ENCODE measurements at places on chromosomes 12 and 14.

DNA sequence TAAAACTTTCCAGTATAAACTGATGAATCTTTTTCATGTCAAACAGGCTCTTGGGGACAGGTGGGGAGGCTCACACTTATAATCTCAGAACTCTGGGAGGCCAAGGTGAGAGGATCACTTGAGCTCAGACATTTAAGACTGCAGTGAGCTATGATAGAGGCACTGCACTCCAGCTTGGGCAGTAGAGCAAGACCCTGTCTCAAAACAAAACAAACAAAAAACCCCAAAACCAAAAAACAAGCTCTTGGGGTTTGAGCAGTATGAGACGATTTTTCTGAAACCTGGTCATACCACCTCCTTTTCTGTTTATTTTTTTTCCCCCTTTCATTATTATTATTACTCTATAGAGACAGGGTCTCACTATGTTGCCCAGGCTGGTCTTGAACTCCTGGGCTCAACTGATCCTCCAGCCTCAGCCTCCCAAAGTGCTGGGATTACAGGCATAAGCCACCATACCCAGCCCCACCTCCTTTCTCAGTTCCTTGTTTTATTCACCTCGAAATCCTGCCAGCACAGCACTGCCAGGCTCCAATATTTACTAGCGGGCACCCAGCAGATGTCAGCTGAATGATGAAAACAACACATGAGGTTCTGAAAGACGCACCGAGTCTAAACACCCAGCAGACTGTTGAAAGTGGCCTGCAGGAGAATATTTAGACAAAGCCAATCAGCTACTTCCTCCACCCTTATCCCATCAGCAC is 19.5 kb upstream of the CDK17 start:
- no peak for DNase-seq

DNA sequence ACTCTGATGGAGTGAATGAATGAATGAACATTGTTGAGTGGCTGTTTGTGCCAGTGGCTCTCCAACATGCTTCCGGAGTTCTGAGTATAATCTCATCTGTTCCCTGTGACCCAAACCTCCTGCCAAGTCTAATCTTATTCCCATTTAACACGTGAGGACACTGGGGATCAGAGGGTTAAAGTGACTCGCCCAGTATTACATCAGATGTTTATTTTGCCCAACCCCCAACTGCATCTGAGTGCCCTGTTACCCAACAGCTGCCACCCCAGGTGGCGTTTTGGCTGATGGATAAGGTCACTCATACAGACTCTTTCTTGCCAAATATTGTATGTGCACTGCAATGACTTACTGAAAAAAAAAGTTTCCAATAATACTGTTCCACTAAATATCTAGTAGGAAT is 210.9 kb downstream of the EXOC5 start:
- no peak for DNase-seq

DNA sequence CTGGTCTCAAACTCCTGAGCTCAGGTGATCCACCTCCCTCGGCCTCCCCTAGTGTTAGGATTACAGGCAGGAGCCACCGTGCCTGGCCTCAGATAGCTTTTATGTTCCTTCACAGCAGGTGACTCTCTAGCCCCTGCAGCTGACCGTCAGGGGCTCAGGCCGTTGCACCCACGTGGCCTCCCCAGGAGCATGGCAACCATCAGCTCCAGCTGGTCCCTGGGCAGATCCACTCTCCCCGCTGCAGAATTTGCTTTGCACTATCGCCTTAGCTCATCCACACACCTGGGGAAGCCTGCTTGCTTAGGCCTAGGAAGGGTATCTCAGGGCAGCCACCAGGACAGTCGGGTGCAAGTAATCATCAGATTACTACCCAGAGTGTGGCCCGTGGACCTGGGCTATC is 62.6 kb downstream of the TSPAN9 start:
- no peak for DNase-seq

GRCh38 chr14:100731011-100731670 is 4.4 kb downstream of the DLK1 start:
- no peak for DNase-seq

- no peak for DNase-seq
Observed at GRCh38 chr12:62351326-62351725, 91.1 kb downstream of the USP15 start.

DNA sequence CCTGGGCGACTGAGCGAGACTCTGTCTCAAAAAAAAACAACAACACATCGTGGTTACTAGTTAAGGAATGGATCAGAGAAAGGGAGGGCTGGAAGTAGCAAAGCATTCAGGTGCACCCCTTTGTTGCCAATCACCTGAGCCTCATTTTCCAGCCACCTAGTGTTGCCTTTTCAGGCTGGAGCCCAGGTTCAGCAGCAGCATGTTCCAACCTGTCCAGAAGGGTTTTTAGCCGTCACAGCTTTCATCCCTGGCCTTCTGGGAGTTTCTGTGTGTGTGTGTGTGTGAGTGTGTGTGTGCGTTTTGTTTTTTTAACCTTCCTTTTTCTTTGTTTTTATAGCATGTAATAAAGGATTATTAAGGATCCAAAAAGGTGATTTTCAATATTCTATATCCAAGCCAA is 121.1 kb upstream of the ATF1 start:
- DNase-seq: no peak

DNA sequence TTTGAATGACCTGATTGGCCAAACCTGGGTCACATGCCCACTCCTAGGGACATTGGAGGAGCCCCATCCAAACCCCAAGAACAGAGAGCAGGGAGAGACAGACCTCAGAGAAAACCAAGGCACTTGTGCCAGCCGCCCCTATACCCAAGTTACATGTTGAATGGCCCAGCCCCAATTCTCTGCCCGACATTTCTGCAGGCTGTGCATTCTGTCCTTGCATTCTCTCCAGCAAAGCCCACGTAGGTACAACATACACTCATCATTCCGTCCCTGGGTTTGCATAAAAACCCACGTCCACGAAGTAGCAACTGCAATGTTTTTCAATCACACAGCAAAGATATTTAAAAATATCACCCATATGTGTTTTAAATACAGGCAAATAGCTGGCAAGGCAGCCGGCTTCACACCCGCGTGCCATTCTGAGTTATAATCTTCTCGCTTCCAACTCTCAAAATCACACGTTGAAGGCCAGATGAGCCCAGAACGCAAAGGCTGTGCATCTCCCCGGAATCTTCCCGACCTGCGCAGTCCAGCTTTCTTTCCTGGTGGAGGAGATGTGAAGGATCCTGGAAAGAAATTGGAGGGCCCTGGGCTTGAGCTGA is 91.7 kb upstream of the MYL2 start:
- DNase-seq: no peak

- DNase-seq: no peak
Observed at GRCh38 chr14:91354221-91354916, 63.3 kb downstream of the CCDC88C start.

- DNase-seq: no peak
Observed at GRCh38 chr12:3310271-3311026, 180.6 kb upstream of the PRMT8 start.

DNA sequence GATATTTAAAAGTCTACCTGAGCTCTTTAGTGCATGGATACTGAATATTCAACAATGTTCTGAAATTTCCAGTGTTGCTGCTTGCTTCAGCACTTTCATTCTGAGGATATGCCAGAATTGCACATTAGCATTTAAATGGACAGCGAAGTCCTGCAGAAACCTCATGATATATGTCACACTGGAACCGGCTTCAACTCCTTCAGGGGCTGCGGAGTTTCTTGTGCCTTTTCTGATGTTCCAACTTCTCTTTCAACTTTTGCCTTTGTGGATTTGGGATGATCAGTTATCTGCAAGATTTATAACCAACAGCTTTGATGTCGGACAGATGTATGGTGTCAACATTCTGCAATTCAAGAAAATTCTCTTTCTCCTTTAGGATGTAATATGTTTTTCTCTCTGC is 142.5 kb upstream of the LMNTD1 start:
- DNase-seq: no peak

DNA sequence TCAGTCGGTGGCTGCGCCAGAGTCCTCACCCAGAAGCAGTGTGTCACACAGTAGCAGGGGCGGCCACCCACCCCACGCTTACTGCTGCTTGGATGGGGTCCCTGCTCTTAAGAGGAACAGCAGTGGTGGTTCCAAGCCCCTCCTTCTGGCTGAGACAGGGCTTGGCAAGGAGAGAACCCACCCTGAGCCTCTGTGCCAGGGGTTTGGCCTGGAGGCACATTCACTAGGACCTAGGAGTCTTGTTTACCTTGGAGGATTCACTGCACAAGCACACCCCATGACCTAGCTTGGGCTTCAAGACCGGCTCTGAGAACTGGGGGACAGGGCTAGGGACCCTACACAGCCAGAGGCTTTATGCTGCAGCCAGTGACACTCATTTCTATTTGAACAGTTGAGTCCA is 78.6 kb downstream of the NT5DC3 start:
- DNase-seq: no peak

- DNase-seq: no peak
Observed at GRCh38 chr14:78710963-78711362, 540.8 kb downstream of the NRXN3 start.

- no peak for DNase-seq
Observed at GRCh38 chr14:104891121-104891551, 26.1 kb downstream of the CEP170B start.

DNA sequence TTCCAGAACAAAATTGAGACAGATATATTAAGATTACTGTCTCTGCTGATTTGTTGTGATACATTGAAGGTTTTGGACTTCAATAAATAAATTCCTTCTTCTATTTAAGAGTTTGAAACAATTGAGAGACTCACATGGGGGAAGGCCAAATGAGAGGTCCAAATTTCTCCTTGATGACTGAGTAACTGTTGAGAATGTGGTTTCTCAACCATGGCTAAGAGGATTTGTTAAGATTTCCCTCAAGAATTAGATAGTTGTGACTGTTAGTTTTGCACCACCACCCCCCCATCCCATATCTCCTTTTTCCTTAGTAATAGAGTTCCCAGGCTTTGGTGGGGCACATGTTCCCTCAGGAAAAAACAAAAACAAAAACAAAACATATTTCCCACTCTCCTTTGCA is 47.7 kb upstream of the IGF1 start:
- DNase-seq: no peak

GRCh38 chr12:28089338-28089737 is 100.9 kb upstream of the CCDC91 start:
- no peak for DNase-seq

DNA sequence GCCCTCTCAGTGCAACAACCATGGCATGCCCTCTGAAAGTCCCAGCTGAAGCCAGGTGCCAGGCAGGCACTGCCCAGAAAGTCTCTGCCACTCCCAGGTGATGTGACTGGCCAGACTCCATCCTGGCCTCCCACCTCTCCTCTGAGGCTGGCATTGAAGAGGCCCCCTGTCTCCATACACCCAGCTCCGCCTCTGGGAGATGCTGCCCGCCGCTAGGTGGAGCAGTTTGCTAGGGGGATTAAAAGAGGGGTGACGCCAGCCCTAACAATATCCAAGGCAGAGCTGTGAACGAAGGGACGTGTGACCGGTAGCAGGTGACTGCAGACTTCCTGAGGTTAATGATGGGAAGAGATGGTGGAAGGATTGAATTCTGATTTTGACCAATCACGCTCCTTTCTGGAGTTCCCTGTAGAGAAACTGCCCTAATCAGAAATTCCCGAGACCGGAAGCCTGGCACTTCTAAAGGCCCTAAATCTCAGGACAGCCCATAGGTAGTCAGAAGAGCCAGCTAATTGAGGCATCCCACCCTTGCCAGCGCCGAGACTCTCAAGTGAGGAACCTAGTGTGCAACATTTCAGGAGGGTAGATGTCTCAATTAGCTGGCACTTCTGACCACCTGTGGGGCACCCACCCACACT is 8.3 kb upstream of the PLEK2 start:
- DNase-seq: no peak

GRCh38 chr12:72694193-72694592 is 422.0 kb downstream of the TRHDE start:
- no peak for DNase-seq

- DNase-seq: no peak
Observed at GRCh38 chr14:97603201-97603600, 806.0 kb downstream of the VRK1 start.

DNA sequence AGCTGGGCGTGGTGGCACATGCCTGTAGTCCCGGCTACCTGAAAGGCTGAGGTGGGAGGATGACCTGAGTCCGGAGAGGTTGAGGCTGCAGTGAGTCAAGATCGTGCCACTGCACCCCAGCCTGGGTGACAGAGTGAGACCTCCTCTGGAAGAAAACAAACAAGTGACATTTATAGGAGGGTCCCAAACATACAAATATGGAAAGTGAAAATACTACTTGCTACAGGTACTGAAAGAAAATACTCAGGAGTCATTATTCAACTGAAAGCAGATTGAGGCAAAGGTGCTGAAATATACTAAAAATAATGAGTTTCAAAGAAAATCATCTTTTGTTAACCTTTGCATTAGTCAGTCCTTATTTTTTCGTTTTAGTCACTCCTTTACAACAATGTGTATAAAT is 53.5 kb downstream of the ETV6 start:
- no peak for DNase-seq

GRCh38 chr12:67220065-67220464 is 49.1 kb upstream of the CAND1 start:
- DNase-seq: no peak

DNA sequence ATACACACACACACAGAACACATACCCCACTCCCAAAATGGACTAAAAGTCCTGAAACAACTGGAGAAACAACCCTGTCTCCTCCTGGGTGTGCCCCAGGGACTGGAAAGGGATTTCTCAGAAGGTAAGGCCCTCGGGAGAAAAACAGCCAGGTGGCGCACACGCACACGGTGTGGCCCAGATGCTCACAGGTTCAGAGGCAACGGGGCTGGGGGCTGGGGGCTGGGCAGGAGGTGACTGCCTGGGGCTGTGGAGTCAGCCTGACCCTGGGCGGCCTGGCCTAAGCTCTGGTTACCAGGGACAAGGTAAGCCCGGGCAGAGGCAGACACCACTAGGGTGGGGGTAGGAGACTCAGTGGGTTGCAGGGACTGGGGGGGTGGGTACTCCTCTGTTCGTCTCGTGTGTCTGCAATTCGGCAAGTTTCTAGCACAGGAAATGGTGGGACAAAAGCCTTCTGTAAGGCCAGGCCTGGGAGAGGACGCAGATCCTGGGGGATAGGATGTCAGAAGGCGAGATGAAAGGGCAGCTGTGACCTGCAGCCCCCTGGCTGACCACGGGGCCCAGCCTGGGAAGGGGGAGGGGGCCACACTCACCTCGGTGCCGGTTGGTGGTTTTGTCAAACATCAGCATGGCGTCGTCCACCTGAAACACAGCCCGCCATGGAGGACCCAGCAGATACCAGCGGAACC is 10.4 kb downstream of the MSI1 start:
- no peak for DNase-seq

Measured in vagina (tissue), 2 donors.